ENCODE measurements at places on chromosomes 7 and 10.

- no peak for DNase-seq
Measured at GRCh38 chr7:24283554-24283896, 465 bp upstream of the NPY start.

GRCh38 chr7:129969881-129970446 lies 17.2 kb upstream of the UBE2H start:
- DNase-seq, result no peak

DNA sequence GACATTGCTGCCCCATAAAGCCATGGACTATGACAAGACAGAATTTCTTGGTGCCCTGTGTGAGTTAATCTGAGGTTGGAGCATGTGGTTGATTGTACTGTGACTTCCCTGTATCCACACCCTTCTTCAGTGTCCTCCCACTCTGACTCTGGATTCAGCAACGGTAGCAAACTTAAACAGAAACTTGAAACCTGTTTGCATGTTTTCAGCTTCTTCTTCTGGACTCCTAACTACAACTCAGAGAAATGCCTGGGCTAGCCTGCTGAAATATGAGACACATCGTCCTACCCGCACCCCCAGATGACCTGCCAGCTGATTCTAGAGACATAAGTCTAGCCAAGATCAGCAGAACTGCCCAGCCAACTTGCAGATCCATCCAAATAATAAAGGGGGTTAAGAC lies 78.4 kb downstream of the IPMK start:
- DNase-seq, result no peak

GRCh38 chr10:101031128-101031795 lies at the start of the genes PDZD7 and SFXN3:
Gene PDZD7 (minus strand): TSS chr10:101031129. CDS start chr10:101030219, 910 bp downstream.
Gene SFXN3 (plus strand): TSS chr10:101031234. CDS start chr10:101034695, 3,461 bp downstream.
- DNase-seq, result peak; percentile 96

DNA sequence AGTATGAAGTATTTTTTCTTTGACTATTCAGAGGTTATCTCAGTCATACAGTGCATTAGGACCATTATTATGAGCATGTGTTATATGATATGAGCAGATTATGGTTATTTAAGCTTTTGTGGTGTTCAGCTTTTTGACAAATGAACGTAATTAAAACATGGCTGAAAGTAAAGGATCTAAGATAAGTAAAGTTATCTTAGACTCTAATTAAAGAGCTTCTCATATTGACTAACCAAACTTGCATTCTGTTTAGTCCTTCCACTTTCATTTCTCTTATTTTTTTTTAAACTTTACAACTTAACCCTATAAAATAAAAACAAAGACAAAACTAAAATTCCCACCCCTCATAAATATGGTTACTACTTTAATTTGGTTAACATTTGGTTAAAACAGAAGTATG lies 6.9 kb upstream of the GPR85 start:
- DNase-seq, result no peak

- DNase-seq, result no peak
Measured at GRCh38 chr7:83414947-83415346, 234.0 kb downstream of the SEMA3E start.

GRCh38 chr7:148722340-148723165 lies 23.9 kb downstream of the CUL1 start:
- no peak for DNase-seq

DNA sequence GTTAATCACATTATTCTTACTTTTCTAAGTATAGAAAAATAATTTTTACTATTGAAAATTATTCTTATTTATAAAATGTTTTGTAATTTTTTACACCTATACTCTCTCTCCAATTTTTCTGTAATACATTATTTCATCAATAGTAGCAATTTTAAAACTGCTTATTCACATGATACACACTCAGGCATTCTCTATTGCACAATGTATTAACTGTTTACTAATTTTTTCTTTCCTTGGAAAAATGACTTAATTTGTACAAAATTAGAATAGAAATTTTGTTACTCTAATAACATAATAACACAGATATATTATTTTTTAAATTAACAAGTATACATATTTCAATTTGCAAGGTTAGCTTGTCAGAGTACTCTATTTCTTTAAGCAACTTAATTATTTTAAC lies 92.9 kb upstream of the PRKG1 start:
- DNase-seq, result no peak

DNA sequence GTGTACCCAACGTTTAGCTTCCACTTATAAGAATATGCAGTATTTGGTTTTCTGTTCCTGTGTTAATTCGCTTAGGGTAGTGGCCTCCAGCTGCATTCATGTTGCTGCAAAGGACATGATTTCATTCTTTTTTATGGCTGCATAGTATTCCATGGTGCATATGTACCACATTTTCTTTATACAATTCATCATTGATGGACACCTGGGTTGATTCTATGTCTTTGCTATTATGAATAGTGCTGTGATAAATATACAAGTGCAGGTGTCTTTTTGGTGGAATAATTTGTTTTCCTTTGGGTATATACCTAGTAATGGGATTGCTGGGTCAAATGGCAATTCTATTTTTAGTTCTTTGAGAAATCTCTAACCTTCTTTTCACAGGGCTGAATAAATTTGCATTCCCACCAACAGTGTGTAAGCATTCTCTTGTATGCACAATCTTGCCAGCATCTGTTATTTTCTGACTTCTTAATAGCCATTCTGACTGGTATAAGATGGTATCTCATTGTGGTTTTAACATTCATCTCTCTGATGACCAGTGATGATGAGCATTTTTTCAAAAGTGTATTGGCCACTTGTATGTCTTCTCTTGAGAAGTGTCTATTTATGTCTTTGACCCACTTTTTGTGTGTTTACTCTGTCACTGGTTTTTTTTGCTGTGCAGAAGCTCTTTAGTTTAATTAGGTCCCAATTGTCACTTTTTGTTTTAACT lies 72.5 kb upstream of the CC2D2B start:
- DNase-seq, result no peak

GRCh38 chr10:33680036-33680435 lies 345.6 kb upstream of the NRP1 start:
- no peak for DNase-seq

DNA sequence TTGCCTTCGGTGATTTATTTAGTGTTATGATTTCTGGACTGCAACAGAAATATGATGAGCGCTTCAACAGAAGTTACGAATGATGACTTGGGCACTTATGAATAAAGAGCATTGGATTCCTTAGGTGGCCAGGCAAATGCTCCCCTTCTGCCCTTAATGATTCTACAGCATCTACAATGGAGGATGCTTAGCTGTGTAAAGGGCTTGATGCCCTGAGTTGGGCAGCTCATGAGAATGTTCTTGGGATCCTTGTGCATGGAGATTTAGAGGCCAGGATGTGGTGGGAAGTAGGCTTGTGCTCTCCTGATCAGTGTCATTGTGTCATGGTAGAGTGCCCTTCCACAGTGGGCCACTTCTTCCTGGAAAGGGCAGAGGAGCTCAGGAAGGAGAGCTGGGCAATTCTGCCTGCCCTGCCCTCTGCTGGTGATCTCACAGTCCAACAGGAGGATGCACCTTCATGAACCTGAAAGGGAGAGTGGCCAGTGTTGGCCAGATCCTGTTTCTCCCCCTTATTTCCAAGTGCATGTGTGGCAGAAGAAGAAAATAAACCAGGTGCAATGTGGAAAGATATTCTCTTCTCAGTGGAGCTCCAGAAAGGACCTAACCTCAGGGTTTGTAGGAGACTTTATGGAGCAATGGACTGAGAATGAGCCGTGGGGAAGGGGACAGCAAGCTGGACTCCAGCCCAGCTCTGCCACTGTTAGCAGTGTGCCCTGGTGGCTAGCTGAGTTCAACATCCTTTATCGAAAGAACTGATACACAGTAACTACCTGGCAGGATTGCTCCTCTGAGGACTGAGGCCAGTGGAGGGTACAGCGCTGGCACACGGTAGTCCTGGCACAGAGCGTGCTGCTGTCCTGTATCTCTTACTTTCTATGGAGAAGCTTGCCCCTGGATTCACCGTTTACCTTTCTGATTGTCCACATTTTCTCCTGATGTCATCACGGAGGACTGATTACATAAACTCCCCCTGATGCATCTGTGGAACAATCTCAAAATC lies 182.9 kb downstream of the BMPER start:
- DNase-seq, result no peak

DNA sequence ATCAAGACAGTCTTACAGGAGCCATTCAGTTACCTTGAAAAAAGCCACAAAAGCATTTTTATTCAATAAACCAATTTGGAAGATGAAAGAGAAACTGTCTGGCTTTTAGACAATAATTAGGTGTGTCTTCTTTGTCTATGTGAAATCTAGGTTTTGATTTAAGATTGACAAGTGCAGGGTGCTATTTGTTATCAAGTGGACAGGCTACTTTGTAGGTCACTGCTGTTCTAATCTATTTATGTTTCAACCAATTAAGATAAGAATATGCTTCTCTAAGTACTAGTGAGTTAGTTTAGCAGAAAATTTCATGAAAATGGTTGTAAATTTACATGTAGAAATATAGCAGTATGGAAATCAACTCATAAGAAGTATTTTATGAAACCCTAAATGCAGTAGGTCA lies 177.5 kb downstream of the CACNA2D1 start:
- DNase-seq, result no peak

DNA sequence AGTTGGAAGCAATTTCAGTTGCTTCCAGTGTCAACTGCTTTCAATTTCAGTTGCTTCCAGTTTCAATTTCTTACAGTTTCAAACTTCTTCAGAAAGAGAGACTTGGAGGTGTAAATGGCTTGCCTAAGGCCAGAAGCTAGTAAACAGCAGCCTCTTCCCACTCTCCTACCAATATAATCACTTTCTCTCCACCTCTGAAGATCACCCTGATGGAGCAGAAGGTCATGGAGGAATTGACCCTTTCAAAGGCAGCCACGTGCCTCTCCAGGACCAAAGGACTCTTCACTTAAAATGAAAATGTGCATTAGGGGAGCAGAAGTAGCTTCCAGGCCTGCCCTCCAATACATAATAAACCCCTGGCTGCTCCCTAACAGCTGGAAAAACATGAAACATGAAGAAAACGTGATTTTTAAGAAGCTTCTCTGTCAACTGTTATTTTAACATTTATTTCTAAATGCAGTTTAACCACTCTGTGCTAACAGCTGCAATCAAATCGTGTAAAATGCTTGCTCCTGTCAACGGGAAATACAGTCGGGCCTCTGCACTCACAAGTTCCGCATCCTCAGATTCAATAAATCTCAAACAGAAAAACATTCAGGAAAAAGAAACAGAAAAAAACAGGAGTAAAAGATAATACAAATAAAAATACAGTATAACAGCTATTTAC lies 1020.6 kb downstream of the XPNPEP1 start:
- no peak for DNase-seq

DNA sequence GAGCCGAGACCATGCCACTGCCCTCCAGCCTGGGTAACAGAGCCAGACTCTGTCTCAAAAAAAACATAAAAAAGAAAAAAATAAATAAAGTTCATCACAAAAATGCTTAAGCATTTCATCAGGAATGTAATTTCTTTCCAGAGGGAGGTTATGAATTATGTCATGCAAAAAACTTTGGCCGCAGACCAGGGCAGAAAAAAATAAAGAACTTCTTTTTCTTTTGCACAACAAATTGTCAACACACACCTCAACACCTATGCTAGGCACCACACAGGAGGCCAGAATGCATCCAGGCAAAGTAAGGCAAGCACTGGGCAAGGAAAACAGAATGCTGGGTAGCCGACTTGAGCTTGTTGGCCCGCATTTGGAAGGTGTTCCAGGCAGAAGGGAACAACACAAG lies 3.9 kb downstream of the C10orf62 start:
- no peak for DNase-seq

GRCh38 chr10:57817741-57818140 lies 450.0 kb downstream of the IPMK start:
- DNase-seq, result no peak

DNA sequence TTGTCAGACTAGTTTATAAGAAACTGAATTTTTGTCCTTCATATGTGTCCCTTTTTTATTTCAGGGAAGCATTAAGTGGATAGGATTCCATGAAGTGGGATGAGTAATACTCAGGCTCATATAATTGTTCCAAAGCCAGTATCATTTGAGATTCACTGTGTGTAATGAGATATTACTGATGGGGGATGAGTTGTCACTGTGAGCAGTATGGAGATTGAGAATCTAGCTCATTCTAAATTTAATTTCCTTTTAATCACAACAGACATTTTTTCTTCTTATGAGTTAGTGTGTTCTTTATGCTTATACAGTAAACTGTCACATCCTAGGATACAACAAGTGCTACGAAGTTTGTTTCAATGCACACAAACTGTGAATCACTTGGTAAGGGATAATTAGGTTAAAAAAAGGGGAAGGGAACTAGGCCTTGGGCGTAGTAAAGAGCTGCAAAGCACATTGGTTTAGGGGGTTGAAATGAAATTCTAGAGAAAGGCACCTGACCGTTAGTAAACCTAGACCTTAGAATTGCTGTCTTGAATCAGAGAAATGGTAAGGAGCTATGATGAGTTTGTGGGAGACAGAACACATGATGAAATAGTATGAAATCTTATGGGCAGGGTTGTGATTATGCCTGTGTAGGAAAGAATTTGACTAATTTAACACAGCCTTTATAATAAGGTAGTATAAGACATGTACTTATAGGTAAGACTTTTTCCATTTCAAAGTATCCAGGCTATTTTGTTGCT lies 153.4 kb downstream of the MLLT10 start:
- DNase-seq, result no peak

DNA sequence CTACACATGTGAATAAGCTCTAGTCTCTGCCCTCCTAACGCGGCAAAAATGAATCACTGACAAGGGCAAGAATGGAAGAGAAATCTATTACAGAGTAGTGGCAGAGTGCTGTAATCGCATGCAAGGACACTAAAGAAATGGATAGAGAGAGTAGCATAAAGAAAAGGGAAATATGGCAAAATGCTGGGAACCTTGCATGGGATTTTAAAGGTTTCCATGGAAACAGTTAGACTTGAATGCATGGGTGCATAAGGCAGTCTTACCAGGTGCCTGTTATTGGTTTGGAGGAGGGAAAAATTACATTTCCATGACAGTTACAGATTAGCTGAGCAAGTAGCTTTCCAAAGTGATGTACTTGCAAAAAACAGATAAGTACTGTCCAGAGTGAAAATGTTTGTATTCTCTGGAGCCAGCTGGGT lies 233.4 kb downstream of the PTN start:
- no peak for DNase-seq

DNA sequence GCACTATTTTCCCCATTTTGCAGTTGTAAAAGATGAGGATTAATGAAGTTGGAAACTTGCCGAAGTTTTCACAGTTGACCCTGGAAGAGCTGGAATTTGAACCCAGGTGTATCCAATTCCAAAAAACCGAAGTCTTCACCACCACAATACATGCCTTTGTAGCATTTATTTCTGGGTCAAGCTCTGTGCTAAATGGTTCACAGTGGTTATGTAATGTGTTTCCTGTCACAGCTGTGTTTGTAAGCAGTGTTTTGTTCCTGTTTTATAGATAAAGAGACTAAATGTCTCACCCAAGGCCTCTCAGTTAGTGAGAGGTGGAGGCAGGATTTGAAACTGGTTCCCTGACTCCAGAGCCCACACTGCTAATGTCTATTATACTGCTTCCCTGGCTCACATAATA lies 17.6 kb downstream of the SFTPA2 start:
- no peak for DNase-seq

- DNase-seq, result no peak
Measured at GRCh38 chr7:25775999-25776743, 375.8 kb upstream of the NFE2L3 start.

- no peak for DNase-seq
Measured at GRCh38 chr7:28779954-28780353, 178.2 kb downstream of the TRIL start.

- no peak for DNase-seq
Measured at GRCh38 chr10:34524369-34525091, 290.6 kb downstream of the PARD3 start.

All from activated T-cell treated with anti-CD3 and anti-CD28 coated beads for 1 hour (primary cell).